ENCODE measurements at places on chromosomes 6 and 20.

GRCh38 chr20:59340201-59340885 is 39.9 kb downstream of the EDN3 start:
- DNase-seq: no peak

DNA sequence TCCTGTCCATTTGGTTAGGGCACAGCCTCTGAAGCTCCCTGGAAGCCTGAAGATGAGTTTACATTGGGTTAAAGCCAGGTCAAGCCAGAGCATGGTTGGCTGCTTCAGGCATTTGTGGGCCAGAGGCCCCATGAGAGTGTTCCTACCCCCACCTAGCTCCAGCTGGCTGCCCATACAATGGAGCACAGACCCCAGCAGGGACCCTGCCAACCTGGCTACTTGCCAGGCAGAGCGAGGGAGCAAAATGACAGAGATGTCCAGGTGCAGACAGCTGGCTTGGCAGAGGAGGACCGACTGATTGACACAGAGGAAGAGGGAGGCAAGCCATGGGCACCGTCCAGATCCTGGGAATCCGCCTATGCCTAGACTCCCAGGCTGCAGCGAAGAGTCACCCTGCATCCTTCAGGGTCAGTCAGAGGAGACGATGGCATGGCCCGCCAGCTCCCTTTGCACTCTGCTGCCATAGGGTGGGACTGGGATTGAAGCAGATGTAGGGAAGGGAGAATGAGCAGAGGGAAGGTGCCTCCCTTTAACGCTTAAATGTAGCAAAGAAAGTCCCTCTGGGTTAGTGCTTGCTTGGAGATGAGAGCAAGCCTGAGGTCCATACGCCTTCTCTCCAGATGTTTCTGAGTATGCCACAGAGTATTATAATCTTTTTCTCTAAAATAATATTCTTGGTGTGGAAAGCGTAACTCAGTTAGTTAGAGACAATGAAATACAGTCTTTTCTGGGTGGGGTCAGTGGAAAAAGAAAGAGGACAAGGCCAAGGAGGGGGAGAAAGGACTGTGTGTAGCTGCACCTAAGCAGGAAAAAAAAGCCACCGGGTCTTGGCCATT is 77.6 kb upstream of the FYN start:
- no peak for DNase-seq

GRCh38 chr6:159609652-159610178 is 83.3 kb downstream of the SOD2 start:
- no peak for DNase-seq

- DNase-seq: no peak
Measured at GRCh38 chr6:111091987-111092386, 4.7 kb downstream of the SLC16A10 start.

DNA sequence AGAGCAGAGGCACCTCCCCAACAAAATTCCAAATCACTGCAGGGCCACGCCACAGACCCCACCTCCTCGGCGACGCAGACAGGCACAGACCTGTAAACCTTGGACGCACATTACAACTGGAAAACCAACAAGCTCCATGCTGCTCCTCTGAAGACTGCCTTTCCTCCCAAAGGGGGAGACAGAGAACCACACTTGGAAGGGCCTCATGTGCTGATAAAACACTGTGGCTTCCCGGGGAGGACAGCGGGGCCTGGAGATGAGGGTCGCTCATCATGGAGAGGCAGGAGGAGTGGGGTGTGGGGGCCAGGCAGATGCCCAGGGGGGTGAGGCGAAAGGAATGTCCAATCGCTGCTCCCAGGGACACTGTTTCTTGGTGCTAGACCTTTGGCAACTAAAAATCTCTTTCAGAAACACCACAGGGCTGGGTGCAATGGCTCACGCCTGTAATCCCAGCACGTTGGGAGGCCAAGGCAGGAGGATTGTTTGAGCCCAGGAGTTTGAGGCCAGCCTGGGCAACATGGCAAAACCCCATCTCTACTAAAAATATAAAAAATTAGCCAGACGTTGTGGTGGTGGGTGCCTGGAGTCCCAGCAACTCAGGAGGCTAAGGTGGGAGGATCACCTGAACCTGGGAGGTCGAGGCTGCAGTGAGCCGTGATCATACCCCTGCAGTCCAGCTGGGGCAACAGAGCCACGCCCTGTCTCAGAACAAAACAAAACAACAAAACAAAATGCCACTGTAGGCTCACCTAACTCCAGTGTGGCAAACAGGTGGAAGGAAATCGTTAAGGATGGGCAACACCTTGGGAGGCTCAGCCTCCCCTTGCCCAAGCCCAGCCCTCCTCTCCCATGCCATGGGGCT is 53.8 kb downstream of the ABHD12 start:
- DNase-seq: no peak

GRCh38 chr6:34240329-34241248 is 3.9 kb downstream of the HMGA1 start:
- DNase-seq: no peak

- DNase-seq: no peak
Measured at GRCh38 chr6:165776691-165777090, 113.7 kb upstream of the PDE10A start.

GRCh38 chr20:33846291-33846935 is 35.3 kb downstream of the CHMP4B start:
- DNase-seq: no peak
